Stimulated activated CD4-positive, alpha-beta T cell treated with anti-CD3 and anti-CD28 coated beads, TNF-alpha, amount 100 ng/mL, for 4 hours (primary cell): ENCODE measurements at places on chromosomes 2 and 18.

DNA sequence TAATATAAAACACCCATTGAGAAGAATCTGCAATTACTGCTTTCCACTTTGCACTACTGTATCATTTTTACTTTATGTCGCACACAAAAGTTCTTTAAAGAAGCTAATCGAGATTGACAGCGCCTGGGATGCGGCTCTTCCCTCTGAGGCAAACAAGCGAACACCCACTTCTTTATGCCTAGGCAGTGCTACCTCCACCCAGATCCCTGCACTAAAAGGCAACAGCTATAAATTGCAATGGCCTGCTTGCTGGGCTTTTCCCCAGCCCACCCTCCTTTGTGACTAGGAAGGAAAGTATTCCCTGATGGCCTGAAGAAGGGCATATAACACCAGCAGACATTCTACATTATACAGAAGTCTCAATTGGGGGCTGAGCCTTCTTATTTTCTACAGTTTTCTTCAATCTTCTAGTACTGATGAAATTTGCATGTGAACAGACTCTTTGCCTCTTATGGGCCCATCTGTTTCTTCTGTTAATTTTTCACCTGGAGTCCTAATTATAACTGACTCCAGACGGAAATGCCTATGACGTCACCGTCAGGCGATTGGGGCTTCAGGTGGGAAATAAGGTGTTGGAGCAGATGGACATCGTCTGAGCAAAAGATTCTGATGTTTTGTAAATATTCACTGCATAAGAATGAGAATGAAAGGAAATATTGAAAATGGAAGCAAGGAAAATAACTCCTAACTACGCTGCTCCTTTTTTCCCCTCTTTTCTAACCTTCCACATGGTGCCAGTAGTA, 138.9 kb upstream of the DCC start:
- DNase-seq = no peak

- DNase-seq = no peak
Observed at GRCh38 chr18:56086176-56086575, 498.2 kb upstream of the TCF4 start.

GRCh38 chr18:77124452-77124922, 8.1 kb downstream of the MBP start:
- DNase-seq = no peak

DNA sequence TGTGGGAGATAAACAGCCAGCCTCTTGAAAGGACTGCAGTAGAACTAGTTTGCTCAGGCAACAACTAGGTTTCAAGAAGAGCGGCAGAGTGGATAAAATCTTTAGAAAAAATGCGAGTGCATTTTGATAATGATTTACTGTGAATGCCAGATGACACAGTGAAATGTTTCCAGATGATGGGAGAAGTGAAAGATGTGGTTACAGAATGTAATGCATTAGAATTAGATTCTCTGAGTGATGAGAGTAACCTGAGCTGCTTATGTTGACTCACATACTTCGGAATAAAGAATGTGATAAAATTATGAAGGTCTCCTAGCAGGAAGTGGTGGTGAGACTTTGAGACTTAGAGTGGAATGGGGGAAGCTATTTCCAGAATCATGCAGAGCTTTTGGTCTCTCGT, 184.3 kb downstream of the GULP1 start:
- DNase-seq = no peak

- no peak for DNase-seq
Observed at GRCh38 chr2:185970148-185970852, 231.7 kb downstream of the FSIP2 start.

DNA sequence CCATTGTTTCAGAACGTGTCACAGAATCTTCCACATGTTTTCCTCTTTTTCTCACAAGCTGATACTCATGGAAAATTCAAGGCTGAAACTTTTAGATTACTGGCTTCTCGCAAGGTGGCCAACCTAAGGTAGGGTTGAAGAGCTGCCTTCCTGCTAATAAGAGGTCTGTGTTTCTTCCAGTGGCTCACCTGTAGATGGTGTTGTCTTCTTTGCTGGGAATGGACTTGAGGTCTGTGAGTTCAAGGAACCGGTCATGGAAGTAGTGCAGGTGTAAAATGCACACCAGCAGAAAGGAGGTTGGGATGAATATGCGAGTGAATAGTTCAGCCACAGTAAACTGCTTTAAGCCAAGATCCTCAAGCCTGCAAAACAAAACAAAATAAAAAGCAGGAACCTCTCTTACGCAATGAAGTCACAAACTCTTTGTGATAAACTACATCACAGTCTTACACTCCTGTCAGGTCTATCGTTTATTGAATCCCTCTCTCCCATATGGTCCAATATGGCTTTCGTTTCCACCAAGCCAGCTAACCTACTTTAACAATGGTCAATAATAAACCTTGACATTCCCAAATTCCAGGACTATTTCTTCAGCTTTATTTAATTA, 258.9 kb downstream of the NAPG start:
- DNase-seq = no peak

DNA sequence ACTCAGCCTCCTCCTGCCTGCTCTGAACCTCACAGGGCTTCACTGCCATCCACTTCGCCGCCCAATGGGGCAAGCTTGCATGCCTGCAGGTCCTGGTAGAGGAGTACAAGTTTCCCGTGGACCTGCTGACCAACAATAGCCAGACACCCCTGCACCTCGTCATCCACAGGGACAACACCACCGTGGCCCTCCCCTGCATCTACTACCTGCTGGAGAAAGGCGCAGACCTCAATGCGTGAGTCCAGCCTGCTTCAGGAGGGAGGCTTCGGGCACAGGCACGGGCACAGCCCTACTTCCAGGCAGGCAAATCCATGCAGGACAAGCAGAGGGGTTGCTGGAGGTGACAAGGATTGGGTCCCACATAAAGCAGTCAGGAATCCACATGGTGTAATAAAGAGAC, 1.2 kb downstream of the ANKRD53 start:
- DNase-seq = no peak

DNA sequence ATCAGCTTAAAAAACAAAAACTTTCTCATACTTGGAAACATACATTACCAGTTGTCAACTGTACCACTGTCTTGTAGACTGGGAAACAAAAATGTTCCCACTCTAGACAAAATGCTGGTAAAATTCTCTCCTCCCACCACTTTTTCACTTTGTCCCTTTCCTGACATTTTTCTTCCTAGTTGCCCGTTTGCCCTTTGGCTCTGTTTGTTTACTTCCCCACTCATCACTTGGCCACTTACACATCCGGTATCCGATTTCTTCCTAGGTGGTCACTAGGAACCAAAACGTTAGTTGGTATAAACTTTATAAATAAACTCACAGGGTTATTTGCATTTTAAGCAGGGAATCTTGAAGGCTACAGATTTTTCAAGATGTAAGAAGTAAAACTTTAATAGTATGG, 84.9 kb downstream of the METTL4 start:
- no peak for DNase-seq

GRCh38 chr2:53516650-53517049, 251.0 kb upstream of the CHAC2 start:
- no peak for DNase-seq

- DNase-seq = no peak
Observed at GRCh38 chr2:105953942-105954341, 209.2 kb downstream of the NCK2 start.

DNA sequence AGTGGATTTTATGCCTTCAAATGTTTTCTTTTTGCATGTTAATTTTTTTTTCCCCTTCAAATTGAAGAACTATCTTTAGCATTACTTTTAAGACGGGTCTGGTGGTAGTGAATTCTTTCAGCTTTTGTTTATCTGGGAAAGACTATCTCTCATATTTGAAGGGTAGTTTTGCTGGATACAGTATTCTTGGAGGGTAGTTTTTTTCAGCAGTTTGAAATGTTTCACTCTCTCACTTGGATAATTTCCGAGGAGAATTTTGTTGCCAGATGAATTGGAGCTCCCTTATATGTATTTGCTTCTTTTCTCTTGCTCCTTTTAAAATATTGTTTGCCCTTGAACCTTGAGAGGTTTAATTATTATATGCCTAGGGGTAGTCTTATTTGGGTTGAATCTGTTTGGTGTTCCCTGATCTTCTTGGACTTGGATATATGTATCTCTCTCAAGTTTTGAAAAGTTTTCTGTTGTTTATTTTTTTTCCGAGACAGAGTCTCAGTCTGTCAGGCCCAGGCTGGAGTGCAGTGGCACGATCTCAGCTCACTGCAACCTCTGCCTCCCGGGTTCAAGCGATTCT, 15.5 kb downstream of the TTLL4 start:
- DNase-seq = no peak

- no peak for DNase-seq
Observed at GRCh38 chr2:127046579-127046978, 60.4 kb downstream of the BIN1 start.
